Activated T-helper 1 cell treated with anti-CD3 and anti-CD28 coated beads, Interleukin-12 subunit alpha, Interleukin-12 subunit beta, Interleukin-2, Interleukin-4 antibody, amounts not matched to agents 30 ng/mL and 10 ng/mL and 1 ng/mL, durations not matched to agents 14 hours and 24 hours and 36 hours (primary cell): ENCODE measurements at places on chromosomes 2 and 18.

GRCh38 chr2:207319316-207319715, 153.6 kb upstream of the KLF7 start:
- peak overlapping the region; percentile 24 for H3K4me3 ChIP-seq
- H3K27ac ChIP-seq: no peak overlapping the region
- DNase-seq: no peak
- peaks cover 7% of the 10 kb centered on the region for H3K36me3 ChIP-seq

DNA sequence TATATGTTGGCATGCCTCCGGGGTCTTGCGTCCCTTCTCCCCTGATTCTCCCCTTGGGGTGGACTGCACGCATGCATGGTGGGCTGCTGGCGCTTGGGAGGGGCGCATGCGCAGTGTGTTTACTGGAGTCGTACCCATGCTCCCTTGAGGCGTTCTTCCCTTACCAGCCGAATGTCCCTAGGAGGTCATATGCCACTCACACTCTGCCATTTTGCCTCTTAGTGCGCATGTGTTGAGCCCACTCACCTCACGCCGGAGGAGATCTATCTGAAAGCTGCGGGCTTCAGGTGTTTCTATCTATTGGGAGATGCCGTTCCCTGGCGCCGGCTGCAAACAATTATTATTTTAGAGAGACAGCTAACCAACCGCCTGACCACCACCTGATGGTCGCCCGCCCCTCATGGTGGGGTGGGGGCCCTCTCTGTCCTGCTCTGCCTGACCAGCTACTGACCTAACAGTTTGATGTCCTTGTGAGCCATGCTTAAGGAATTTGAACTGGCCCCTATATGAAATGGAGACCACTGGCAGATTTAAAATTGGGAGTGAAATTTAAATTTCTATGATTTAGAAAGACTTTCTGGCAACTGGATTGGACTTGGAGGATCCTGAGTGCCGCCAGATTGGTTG, 179.6 kb downstream of the RNF144A start:
- no peaks in the 10 kb centered on the region for H3K36me3 ChIP-seq
- no peaks in the 10 kb centered on the region for H3K27me3 ChIP-seq
- H3K4me1 ChIP-seq: peaks cover 9% of the 10 kb centered on the region
- no peak for DNase-seq

GRCh38 chr18:79299272-79299671, 96.5 kb upstream of the NFATC1 start:
- no peak for DNase-seq
- H3K27me3 ChIP-seq: no peaks in the 10 kb centered on the region
- H3K4me1 ChIP-seq: no peaks in the 10 kb centered on the region
- H3K27ac ChIP-seq: no peak overlapping the region
- H3K36me3 ChIP-seq: peaks cover 2% of the 10 kb centered on the region

DNA sequence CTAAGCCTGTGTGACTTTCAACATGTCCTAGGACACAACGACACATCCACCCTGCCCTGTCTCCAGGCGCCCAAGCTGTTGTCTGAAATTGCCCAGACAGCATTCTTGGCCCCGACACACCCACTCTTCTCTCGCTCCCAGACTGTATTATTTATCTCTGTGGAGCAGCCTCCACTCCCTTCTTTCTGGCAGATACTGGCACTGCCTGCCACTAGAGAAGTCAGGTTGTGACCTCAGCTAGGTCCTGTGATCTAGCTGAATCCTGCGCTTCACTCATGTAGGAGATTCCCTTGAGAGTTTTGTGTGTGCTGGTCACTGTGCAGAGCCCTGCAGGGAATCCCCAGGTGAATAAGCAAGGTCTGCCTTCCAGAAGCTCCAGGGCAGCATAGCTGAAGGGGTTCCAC, 77.1 kb upstream of the TNP1 start:
- H3K4me1 ChIP-seq: no peaks in the 10 kb centered on the region
- H3K27me3 ChIP-seq: peaks cover 13% of the 10 kb centered on the region
- H3K36me3 ChIP-seq: peaks cover 2% of the 10 kb centered on the region
- H3K4me3 ChIP-seq: no peak overlapping the region

- peak overlapping the region; percentile 34 for H3K27ac ChIP-seq
- H3K4me3 ChIP-seq: no peak overlapping the region
- no peaks in the 10 kb centered on the region for H3K27me3 ChIP-seq
- H3K4me1 ChIP-seq: peaks cover 23% of the 10 kb centered on the region
- peaks cover 16% of the 10 kb centered on the region for H3K36me3 ChIP-seq
These were observed 18.0 kb downstream of the ARID5A start for GRCh38 chr2:96554293-96555145.

GRCh38 chr2:86019121-86019520, 86.6 kb downstream of the POLR1A start:
- peaks cover 2% of the 10 kb centered on the region for H3K27me3 ChIP-seq
- H3K27ac ChIP-seq: no peak overlapping the region

- no peaks in the 10 kb centered on the region for H3K36me3 ChIP-seq
- peaks cover 26% of the 10 kb centered on the region for H3K27me3 ChIP-seq
- H3K4me1 ChIP-seq: no peaks in the 10 kb centered on the region
- H3K27ac ChIP-seq: no peak overlapping the region
These were observed 38.3 kb upstream of the RMDN2 start for GRCh38 chr2:37886745-37887144.

GRCh38 chr2:7661502-7661901, 744.3 kb downstream of the RNF144A start:
- peaks cover 35% of the 10 kb centered on the region for H3K36me3 ChIP-seq
- H3K4me1 ChIP-seq: peaks cover 16% of the 10 kb centered on the region
- no peaks in the 10 kb centered on the region for H3K27me3 ChIP-seq
- DNase-seq: no peak

- no peak for DNase-seq
- peaks cover 6% of the 10 kb centered on the region for H3K27me3 ChIP-seq
- H3K4me1 ChIP-seq: no peaks in the 10 kb centered on the region
- H3K4me3 ChIP-seq: no peak overlapping the region
- H3K27ac ChIP-seq: no peak overlapping the region
These were observed 137.8 kb downstream of the PIK3C3 start for GRCh38 chr18:42092848-42093247.

- DNase-seq: no peak
- peaks cover 24% of the 10 kb centered on the region for H3K4me1 ChIP-seq
- H3K27me3 ChIP-seq: no peaks in the 10 kb centered on the region
These were observed 17.7 kb downstream of the PDIA6 start for GRCh38 chr2:10794876-10795275.

DNA sequence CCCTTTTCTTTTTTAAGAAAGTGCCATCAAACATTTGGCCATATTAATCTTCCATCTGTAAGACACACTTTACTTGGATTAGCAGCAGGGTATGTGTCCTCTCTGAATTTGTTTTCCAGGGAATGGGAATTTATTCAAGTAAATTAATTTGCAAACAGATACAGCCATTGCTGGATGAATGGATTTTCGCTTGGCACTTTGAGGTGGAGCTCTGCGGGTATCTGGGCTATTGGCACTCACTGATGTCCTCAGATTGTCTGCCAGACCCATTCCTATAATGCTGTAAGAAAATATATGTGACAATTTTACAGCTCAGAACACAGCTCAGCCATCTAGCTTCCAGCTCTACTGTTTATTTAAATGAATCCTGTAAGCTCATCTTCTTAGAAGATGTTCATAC, 201.2 kb upstream of the CDH20 start:
- no peaks in the 10 kb centered on the region for H3K36me3 ChIP-seq
- no peak overlapping the region for H3K4me3 ChIP-seq
- H3K27ac ChIP-seq: no peak overlapping the region
- H3K27me3 ChIP-seq: peaks cover 2% of the 10 kb centered on the region

DNA sequence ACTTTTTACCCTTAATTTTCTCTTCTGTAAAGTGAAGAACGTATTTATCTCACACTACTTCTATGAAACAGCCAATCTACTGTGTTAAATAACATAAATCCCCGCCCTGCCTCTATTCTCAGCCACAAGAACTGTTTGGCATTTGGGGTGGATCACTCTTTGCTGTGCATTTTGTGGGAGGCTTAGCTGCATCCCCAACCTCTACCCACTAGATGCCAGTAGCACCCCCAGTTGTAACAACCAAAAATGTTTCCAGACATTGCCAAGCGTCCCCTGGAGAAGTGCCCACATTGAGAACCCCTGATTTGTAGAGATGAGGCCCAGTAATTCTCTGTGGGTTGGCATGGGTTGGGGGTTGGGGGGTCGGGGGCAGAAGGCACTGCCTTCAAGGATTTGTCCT, 94.7 kb upstream of the BOD1L2 start:
- H3K27me3 ChIP-seq: no peaks in the 10 kb centered on the region
- no peak overlapping the region for H3K27ac ChIP-seq
- no peak for DNase-seq
- H3K4me1 ChIP-seq: no peaks in the 10 kb centered on the region
- no peaks in the 10 kb centered on the region for H3K36me3 ChIP-seq
- no peak overlapping the region for H3K4me3 ChIP-seq

DNA sequence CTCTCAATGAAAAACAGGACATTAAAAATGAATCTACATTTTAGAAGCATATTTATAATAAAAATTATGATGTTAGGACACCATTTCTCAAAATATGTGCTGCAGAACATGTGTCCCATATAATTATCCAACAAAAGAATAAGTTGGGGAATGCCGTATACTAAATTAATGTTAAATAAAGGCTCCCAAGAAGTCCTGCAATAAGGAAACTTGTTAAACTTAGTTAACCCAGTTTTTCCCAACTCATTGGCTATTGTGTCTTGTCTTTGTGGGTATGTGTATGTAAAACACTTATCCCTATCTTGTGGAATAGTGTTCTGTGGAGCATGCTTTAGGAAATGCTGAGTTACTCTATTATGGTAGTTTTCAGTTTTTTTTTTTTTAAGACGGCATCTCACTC, 25.6 kb upstream of the GTF2A1L start:
- H3K4me1 ChIP-seq: peaks cover 7% of the 10 kb centered on the region
- H3K27ac ChIP-seq: no peak overlapping the region
- no peaks in the 10 kb centered on the region for H3K36me3 ChIP-seq
- no peak overlapping the region for H3K4me3 ChIP-seq
- DNase-seq: no peak

DNA sequence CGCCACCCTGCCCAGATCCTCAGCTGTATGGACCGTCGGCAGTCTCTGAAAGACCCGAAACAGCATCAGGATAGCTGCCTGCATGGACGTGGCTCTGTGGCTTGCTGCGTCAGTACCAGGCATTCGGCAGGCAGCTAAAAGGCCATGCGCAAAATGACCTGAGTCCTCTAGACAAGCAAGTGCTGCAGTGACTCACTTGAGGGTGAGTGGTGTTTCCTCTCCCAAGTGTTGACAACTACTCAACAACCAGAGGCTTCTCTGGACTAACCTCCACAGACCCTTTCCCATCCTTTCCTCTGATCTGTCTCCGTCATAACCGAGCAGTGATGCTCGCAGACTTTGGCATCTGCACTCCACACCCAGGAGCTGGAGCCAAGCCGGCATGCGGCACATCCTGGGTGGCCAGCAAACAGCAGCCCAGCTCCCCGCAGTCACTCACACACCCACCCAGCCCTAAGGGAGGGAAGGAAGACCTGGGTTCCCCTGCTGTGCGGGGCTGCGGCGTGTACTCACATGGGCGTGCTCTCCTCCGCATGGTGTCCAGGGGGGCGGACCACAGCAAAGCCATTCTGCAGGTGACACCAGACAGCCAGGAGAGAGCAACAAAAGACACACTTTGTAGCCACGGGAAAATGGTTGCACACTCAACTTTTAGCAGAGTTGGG, 239.3 kb downstream of the TWIST2 start:
- peaks cover 9% of the 10 kb centered on the region for H3K36me3 ChIP-seq
- DNase-seq: no peak
- no peaks in the 10 kb centered on the region for H3K27me3 ChIP-seq

- H3K4me1 ChIP-seq: no peaks in the 10 kb centered on the region
- no peak overlapping the region for H3K27ac ChIP-seq
- no peaks in the 10 kb centered on the region for H3K36me3 ChIP-seq
- peaks cover 12% of the 10 kb centered on the region for H3K27me3 ChIP-seq
These were observed 35.7 kb downstream of the CELF4 start for GRCh38 chr18:37529863-37530262.

- no peak overlapping the region for H3K4me3 ChIP-seq
- DNase-seq: no peak
- H3K4me1 ChIP-seq: no peaks in the 10 kb centered on the region
- no peaks in the 10 kb centered on the region for H3K36me3 ChIP-seq
These were observed 89.4 kb downstream of the TNS1 start for GRCh38 chr2:217913436-217913835.

GRCh38 chr2:3449086-3449485, 69.6 kb downstream of the TRAPPC12 start:
- H3K36me3 ChIP-seq: peaks cover 15% of the 10 kb centered on the region
- H3K4me1 ChIP-seq: no peaks in the 10 kb centered on the region
- H3K27ac ChIP-seq: no peak overlapping the region

GRCh38 chr2:98935777-98936352, at the start of gene CRACDL:
Gene CRACDL, minus strand, starts transcription at chr2:98936225. Its CDS starts 89,425 bp downstream, at chr2:98846800.
- peaks cover 16% of the 10 kb centered on the region for H3K4me1 ChIP-seq
- peaks cover 67% of the 10 kb centered on the region for H3K27me3 ChIP-seq
- H3K36me3 ChIP-seq: no peaks in the 10 kb centered on the region

DNA sequence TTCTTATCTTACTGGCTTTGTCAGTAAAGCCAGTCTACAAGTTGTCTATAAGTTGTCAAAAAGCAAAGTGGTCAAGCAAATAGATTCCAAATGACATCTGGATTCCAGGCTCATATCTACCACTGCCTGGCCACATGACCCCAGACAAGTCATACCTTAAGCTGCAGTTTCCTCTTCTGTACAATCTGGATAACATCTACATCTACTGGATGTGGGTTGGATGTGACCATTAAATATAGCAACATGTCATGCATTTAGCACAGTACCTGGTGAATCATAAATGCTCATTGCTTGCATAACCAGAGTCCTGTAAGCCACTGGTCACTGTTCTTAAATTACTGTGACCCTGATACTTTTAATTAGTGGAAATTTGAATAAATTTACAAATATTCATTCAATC, 16.8 kb downstream of the COBLL1 start:
- no peaks in the 10 kb centered on the region for H3K27me3 ChIP-seq
- H3K27ac ChIP-seq: no peak overlapping the region
- no peaks in the 10 kb centered on the region for H3K36me3 ChIP-seq
- no peak for DNase-seq
- H3K4me1 ChIP-seq: no peaks in the 10 kb centered on the region
- H3K4me3 ChIP-seq: no peak overlapping the region

- peaks cover 6% of the 10 kb centered on the region for H3K27me3 ChIP-seq
- no peak overlapping the region for H3K27ac ChIP-seq
- H3K4me1 ChIP-seq: peaks cover 24% of the 10 kb centered on the region
- DNase-seq: no peak
These were observed 42.1 kb upstream of the GLS start for GRCh38 chr2:190838492-190838910.

DNA sequence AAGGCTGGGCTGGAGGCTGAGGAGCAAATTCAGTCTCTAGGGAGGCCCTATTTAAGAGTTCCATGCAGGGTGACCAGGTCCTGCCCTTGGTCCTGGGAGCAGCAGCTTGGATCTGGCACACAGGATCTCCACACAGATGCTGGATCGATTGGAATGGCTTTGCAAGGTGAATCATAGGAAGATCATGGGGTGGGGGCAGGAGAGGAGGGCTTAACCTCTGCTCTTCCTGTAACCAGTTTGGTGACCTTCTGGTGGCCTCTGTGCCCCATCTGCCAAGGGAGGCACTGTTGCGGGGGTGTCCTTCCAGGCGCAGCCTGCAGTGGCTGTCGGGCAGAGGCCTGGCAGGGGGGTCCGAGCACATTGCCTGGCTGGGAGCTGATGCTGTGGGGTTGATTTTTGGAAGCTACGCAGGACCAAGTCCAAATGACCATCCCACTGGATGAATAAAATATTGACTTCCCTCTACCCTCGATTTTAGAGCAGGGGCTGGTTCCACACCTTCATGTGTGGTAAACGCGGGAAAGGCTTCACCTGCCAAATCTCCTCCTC, 79.7 kb downstream of the EDAR start:
- H3K36me3 ChIP-seq: no peaks in the 10 kb centered on the region
- no peaks in the 10 kb centered on the region for H3K27me3 ChIP-seq
- H3K4me1 ChIP-seq: no peaks in the 10 kb centered on the region
- no peak overlapping the region for H3K4me3 ChIP-seq
- no peak overlapping the region for H3K27ac ChIP-seq

GRCh38 chr2:172817411-172817810, 81.8 kb downstream of the RAPGEF4 start:
- H3K4me1 ChIP-seq: no peaks in the 10 kb centered on the region
- H3K27ac ChIP-seq: no peak overlapping the region
- H3K27me3 ChIP-seq: peaks cover 14% of the 10 kb centered on the region
- H3K36me3 ChIP-seq: no peaks in the 10 kb centered on the region
